ENCODE measurements at places on chromosomes 4 and X.
A peak's percentile ranks its signal among the peaks of the same experiment; 100 is the strongest.

DNA sequence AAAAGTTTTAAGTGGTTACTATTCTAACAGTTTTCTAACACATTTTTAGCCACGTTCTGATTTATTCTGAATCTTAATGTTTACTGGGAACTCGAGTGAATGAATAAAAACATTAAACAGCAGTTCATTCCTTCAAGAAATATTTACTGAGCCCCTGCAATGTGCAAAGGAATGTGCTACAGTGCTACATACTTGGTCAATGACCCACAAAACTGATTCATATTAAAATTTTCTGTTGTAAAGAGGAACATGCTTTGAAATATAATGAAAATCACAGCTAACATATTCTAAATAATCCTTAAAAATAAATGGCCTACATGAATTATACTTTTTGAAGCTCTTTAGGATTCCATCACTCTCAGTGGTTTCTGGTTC lies 78.7 kb downstream of the ARAP2 start:
- DNase-seq: no peak

- DNase-seq: no peak
Measured at GRCh38 chr4:3238721-3239120, 10.2 kb upstream of the MSANTD1 start.

GRCh38 chrX:65451663-65452062 lies 82.9 kb downstream of the LAS1L start:
- peak; percentile 31 for DNase-seq

GRCh38 chr4:174564529-174564928 lies 42.2 kb upstream of the HPGD start:
- DNase-seq: no peak

Measured in endothelial cell (in vitro differentiated cells).